ENCODE measurements at places on chromosomes 7 and 10.

- DNase-seq, result no peak
These were observed 1.3 kb downstream of the FGFR2 start for GRCh38 chr10:121596689-121597503.

DNA sequence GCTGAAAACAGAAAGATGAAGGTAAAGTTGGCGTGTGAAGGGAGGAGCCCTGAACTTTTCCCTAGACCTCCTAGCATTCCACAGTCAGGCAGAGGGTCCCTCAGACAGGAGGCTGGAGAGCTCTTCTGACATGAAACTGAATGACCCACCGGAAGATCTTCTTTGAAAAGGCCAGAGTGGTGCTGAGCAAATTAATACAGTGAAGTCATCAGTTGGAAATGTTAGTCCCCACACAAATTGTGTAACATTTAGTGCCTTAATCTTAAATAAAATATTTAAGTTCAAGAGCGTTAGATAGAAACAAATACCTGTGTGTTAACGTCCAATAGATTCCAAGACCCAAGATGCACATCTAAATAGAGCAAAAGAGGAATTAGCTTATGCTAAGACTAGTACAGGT, 49.0 kb upstream of the WNT16 start:
- no peak for DNase-seq

DNA sequence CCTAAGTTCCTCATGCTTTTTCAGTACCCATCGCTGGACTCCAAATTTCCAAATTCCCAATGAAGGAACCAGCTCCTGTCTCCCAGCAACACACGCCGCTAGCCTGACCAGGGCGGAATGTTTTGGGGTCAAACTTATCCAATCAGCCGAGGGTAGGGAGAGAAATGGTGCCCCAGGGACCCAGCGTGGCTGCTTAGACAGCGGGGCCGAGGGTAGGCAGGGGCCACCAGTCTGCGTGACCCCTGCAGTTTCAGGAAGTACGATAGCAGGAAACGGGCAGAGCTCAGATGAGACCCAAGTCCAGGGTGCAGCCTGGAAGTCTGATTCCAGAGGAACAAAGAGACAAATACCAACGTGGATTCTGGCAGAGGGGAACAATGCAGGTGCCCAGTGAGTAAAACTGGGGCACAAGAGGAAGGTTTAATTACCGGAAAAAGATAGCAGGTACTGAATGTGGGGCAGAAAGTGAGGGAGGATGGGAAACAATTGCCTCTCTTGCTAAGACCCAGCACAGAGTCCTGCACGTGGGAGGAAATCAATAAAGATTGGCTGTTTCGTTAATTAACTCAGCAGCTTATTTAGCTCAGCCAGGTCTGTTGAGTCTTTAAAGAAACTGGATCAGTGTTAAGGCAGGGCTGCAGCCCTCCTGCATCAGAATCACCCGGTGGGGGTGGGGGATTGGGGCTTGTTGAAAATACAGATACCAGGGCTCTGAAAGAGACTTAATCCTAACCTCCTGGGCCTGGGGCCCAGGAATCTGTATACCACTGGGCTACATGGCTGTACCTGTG, 50.4 kb upstream of the NFE2L3 start:
- no peak for DNase-seq

DNA sequence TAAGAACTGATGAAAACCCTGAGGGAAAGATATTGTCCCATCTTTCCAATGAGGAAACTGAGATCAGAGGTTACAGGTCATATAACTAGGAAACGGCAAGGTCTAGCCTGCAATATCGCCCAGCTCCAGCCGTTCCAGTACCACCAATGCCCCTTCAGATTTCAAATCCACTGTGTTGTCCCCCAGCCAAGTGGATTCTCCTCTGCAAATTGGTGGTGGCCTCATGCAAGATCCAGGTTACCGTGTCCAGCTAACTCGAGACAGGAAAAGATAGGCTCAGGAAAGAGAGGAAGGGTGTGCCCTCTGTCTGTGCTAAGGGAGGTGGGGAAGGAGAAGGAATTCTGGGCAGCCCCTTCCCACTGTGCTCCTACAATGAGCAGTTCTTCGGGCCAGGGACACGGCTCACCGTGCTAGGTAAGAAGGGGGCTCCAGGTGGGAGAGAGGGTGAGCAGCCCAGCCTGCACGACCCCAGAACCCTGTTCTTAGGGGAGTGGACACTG, 25.3 kb downstream of the PRSS2 start:
- DNase-seq, result no peak

DNA sequence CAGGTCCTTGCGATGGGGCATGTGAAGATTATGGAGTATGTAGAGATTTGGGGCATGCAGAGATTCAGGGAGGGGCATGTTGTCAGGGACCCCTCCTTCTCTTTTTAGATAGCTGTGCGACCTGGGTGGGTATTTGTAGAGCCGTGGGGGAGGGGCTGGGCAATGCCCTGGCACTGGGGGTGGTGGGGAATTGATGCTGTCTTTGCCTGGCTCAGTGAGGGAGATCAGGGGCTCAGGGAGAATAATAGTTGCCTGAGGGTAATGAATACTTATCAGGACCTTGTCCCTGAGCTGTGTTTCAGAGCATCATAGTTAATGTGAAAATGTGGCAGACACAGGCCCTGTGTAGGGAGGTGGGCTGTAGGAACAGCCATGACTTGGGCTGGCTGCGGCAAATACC, 3.5 kb downstream of the RAMP3 start:
- no peak for DNase-seq

- DNase-seq, result no peak
These were observed 33.3 kb downstream of the SCART1 start for GRCh38 chr10:133487085-133487484.

- no peak for DNase-seq
These were observed 227.0 kb downstream of the TMEM178B start for GRCh38 chr7:141300816-141301215.

DNA sequence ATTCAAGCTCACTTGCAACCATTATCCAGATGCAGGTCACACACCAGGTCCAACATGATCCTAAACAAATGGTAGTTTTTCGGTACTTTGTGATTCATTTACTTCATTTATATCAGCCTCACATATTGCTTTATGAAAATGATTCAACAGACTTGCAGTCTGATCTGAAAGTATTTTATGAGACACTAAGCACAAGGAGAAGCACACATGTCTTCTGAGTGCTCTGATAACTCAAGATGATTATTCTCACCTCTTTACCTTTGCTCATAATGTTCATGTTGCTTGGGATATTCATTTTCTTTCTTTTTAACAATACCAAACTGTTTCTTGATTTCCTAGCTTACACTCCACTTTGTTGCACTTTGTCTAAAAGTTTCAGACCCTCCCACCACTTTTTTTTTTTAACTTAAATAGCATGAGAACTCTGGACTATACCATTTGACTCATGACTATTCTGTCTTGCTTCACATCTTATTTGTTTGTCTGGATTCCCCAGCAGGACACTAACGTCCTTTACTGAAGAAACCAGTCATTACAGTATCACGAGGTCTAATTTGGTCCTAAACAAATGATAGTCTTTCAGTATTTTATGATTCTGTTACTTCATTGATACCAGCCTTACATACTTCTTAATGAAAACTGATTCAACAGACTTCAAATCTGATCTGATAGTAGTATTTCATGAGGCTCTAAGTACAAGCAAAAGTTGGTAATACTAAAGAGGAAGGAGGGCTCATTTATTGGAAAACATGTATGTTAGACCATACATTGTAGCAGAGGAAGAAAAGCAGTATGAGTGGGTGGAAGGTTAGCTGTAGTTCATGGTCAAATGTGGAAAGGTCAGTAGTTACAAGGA, 171.8 kb upstream of the AHR start:
- DNase-seq, result no peak

DNA sequence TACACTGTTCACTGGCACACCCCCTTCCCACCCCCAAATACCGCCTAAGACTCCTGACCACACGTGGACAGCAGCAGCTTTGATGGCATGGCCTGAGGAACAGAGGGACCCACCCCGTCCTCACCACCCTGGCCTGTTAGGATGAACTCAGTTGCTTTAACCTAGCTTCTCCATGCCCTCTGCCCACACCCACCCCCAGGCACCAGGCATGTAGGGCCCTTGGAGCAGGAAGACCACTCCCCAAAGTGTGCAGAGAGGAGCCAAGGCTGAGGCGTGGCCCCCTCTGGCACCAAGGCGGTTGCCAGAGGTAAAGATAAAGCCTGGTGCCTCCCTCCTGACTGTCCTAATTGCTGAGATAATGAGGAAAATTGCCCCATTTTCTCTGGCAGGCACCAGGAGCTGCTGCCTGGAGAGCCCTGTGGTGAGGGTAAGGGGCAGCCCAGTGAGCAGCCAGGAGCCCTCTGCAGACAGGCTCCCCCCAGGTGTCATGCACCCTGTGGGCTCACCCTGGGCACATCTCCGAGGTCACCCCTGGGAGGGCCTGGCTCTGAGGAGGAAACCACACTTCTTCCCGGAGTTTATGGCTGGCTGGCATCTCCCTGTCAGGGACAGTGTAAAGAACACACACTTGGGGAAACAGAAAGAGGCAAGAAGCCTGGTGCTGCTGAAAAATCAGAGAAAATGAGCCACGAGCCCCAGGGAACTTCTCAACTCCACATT, 47.7 kb downstream of the LRRC20 start:
- DNase-seq, result no peak

DNA sequence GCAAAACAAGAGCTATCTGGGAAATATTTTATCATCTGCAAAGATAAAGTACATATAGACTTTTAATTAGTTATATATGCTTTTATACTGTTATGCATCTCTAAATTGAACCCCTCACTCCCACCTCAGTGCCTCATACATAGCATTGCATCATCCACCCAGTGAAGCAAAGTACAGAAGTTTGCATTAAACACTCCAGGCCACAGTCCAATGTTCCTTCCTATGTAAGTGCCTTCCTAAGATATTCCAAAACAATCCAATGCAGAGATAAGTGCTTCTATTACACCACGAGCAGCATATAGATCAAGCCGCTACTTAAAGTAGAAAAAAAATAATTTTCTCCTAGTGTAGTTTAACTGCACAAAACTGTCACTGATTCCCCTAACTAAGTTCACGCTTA, 3.4 kb downstream of the CPXM2 start:
- DNase-seq, result no peak

DNA sequence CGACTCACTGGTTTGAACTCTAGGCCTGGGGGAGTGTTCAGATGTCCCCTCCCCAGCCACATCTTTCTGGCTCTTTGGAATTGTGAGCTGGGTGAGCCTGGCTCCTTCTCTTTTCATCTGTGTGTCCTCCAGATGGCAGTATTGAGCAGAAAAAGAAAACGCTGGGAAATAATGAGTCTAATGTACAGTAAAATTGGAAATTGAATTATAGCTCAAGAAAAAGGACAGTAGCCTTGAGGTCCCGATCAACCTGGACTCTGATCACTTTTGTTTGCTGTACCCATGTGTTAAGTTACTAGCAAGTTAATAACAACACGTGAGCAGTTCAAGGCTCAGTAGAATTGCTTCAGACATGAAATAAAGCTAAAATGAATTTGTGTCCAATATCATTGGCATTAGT, 77.9 kb downstream of the SNX10 start:
- DNase-seq, result no peak

GRCh38 chr10:5812283-5813090, 747 bp downstream of the GDI2 start:
- no peak for DNase-seq

DNA sequence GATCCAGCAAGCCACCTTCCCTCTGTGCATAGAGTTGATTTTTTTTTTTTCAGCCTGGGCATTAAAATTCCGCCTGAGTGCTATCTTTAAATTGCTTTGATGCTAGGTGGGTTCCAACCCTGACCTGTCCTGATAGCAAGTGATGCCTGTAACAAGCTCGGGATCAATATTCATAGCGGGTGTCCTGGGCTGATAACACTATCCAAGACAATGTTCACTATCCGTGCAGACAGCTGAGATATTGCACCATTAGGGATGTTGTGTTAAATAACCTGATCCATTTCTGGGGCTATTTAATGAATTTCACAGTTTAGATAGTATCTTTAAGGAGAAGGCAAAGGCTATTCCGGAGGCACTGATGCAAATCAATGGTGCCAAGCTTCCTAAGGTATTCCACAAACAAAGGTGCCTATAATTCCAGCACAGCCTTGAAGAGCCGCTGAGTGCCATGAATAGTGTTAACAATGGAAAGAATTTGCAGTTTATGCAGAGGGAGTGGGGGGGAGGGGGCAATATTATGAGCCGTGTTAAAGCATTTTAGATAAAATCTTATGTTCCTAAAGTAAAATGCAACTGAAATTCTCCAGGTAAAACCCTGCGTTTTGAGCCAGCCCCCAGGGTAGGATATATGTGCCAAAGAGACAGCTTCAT, 4.2 kb upstream of the NKX1-2 start:
- DNase-seq, result no peak

DNA sequence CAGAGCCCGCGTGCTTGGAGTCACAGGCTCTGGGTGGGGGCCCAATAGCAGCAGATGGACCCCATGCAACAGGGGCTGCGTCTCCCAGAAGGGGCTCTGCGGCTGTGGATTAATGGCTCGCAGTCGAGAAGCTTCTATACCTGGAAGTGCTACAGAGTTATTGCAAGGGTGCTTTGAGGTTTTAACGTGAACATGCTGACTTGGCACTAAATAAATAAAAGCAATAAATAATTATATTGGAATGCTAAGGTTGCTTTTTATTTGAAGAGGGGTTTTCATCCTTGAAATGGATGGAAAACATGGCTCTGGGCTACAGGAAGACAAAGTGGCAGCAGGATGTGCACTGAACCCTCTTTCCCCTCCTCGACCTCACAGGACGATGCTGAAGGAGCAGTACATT, 122.4 kb downstream of the PAXIP1 start:
- no peak for DNase-seq

DNA sequence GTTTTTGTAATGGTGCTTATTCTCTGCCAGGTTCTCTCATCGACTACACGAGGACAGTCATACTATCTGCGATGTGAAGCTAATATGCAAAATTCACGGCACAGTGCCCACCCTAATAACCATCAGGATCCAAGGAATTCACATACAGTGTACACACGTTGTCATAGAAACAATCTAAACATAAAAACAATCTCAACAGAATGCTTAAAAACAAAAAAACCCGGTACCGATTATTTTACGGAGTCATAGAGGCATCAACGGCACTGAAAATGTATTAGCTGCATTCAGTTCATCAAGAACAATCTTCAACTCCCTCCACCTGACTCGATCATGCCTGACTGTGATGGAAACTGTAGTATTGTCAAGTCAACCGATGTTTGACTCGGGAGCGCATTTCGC, 628 bp downstream of the MRPS33 start:
- no peak for DNase-seq

DNA sequence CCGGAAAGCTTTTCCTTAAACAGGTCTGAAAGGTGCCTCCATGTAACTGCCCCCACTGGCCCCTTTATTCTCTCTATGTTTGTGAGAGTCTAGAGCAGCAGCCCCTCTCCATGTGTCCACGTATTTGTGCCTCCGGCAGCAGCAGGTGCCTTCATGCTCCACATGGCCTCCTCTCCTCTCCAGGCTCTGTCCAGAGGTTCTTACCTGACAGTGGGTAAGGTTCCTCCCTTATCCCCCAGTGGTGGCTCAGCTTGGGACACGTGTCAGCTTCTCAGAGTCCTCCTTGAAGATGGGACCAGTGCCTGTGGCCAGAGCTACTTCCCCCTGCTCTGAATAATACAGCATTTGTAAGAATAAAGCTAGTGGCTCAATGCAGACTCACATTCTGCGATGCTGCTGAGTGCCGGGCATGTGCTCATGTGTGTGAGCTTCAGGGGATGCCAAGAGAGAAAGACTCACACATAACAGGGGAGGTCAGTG, 7.9 kb downstream of the CALML3 start:
- no peak for DNase-seq

GRCh38 chr7:14806891-14807290, 95.7 kb downstream of the DGKB start:
- DNase-seq, result no peak
